Head of caudate nucleus (tissue), 42 donors: ENCODE measurements at places on chromosomes 4 and X.

DNA sequence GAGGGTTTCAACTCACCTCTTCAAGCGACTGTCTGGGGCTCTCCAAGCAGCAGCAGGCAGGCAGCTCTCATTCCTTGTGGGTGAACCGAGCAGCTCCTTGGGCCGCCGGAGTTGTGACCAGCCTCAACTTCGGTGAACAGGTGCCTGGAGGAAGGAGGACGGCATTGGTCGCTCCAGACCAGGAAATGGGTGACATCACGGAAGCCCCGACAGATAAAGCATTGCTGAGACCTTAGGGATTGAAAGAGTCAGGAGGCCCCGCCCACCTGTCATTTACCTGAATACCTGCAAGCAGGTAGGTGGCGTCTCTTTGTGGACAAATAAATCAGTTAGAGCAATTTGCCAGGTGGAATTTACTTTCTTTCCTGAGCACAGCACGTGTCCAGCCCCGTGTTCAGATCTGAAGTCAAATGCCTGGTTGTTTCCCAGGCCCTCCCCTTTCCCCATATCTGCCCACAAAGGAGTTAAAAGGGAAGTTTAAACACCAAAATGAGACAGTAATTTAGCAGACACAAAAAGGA, at the start of gene LNX1:
LNX1 (minus strand) TSS at position 115 of the 521 bp plus-strand sequence. CDS start 17,484 bp downstream, outside the sequence.
- no peak for DNase-seq

DNA sequence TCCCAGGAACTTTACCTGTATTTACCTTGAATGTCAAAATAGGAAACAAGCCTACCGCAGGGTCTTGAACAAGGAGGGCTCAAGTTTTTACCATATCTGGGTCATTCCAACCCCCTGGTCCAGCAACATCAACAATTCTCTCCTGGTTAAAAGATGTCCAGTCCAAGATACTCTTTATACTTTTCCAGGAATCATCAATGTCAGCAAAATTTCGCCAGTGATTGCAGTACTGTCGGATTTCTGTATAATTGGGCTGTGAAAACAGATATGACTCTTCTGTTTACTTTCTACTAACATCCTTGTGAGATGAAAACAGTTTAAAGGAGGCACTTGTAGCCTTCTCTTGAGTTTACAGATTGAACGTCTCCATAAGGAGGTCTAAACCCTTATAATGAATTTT, 7.9 kb downstream of the RPL36A start:
- DNase-seq: no peak

DNA sequence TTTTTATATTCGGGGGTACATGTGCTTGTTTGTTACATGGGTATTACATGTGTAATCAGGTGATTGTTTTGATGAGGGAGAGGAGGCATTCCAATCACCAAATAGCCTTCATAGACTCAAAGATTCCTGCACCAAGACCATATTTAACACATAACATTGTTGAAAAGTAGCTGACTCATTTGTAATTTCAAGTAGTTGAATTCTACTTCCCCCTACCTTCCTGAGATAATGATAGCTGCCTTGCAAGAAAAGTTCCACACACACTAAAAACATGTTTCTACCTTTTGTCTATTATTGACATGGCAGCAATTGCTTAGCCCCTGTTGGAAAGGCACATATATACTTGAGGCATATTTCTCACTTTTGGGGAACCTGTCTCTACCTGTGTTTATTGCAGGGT, 16.1 kb downstream of the PGAM4 start:
- no peak for DNase-seq

DNA sequence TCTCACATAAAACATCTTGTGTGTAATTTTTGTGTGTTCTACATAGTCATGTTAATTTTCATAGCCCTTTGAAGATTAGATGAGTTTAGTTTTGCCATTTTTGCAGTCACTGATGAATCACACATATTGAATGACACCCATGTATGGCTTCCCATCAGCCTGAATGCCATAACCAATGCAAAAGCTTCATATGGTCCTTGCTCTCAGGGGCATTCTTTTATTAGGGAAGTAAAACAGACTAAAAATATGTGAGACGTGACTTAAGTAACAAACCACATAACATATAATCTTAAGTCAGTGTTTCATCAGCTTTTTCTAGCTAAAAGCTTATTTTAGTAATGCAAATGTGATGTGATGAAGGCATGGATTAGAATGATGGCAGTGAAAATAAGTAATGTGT, 8.2 kb downstream of the SLC25A4 start:
- no peak for DNase-seq

GRCh38 chr4:24855741-24856140, 57.1 kb downstream of the CCDC149 start:
- no peak for DNase-seq

DNA sequence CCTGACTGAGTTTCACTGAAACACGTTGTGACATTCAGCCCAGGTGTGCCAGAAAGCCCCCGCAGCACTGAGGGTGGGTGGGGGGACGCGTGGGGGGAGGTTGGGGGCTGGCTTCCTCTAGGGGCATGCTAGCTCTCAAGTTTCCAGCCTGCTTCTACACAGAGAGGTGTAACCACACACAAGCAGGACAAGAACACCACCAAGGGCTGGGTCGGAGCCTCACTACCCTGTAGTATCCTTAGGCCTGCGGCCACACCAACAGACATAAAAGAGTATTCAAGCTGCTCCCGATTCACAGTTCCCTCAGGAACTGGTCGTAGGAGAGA, 1.8 kb downstream of the USP46 start:
- no peak for DNase-seq

DNA sequence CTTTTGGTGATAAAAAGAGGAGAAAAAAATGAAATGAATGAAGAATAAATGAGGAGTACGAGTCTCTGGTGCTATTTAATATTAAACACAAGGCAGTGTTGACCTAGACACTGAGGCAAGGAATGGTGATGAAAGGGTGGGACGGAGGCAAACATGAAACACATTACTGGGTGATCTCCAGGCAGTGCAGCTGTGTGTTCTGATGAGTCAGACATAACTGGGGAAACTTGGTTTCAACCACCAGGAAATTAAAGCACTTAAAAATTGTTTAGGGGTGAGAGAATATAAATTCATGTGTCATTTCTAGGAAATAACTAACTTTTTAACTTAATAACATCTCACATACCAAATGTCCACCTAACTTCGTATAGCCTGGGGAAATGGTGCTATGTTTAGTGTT, 19.7 kb upstream of the CXCL6 start:
- DNase-seq: no peak

- no peak for DNase-seq
These were observed 2.2 kb downstream of the NKX6-1 start for GRCh38 chr4:84496706-84497503.

DNA sequence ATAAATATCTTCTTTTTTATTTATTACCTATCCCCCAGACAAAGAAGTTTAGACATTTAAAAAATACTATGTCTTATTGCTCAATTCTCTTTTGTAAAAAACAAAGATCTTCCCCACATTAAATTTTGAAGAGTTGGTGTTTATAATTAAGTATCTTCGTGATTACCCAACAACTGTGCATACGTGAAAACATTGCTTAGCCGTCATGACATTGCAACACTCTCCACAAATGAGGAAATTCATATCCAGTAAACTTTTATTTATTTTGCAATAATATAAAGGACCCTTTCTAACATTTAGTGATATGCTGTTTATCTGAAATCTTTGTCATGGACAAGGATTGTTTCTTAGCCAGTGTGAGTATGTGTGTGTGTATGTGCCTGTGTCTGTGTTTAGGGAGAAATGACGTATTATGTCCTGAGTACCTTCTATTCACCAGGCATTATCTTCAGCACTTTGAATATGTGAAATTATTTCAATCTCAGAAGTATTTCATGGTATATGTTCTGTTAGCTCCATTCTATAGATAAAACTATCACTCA, 26.1 kb upstream of the EREG start:
- no peak for DNase-seq

GRCh38 chrX:45830343-45830742, 629.7 kb upstream of the DIPK2B start:
- no peak for DNase-seq

DNA sequence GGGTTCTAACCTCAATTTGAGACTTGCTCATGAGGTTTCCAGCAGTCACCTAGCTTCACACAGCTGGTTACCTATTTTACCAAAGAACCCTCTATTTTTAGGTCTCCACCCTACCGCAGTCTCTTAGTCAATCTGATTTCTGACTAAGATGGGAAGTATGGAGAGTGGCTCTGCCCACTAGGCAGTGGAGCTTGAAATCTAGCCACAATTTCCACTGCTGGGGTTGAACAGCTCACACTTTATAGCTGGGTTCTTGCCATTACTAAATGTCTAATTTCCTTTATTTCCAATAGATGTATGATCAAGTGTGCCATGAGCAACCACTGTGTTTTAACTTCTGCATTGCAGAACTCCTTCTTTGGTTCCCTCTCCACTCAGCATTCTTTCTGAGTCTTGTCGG, 43.1 kb downstream of the GASK1B start:
- DNase-seq: no peak

- no peak for DNase-seq
These were observed 10.6 kb upstream of the RBPJ start for GRCh38 chr4:26310264-26310663.

DNA sequence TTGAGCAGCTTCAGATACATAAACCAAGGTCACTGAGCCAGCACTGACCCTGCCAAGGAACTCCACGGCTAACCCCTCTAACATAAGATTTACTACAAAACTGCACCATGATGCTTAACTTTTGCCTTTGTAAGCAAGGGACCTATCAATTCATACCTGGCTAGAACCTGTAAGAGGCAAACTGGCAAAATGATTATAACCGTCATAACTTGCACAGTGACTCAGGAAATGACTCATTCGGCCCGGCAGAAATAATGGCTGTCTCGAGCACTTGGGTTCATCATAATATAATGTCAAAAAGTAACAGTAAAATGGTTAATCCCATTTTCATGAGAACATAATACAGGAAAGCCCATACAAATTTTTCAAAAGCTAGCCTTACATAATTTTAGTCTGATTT, 17.2 kb downstream of the RASGEF1B start:
- DNase-seq: no peak

DNA sequence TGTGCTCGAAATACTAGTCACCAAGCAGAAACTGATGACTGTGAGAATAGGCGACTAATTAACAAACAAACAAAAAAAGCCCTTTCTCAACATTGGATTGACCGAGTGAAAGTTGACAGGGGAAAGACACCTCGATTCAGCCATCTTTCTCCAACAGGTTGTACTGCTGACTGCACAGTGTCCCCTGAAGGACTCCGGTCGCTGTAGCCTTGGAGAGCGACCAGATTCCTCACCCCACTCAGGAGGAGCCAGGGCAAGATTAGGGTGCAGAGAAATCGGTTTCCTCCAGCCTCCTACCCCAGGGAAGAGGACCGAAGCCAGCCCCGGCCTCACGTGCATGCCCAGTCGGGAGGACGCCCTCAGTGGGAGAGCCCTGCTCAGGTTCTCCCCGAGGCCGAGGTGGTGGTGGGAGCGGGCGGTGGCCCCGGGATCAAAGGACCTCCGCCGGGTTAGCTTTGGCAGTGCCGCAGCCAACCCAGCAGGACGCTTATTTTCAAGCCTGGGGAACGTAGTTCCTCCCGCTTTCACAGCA, 1.1 kb upstream of the RAP1GDS1 start:
- DNase-seq: no peak

DNA sequence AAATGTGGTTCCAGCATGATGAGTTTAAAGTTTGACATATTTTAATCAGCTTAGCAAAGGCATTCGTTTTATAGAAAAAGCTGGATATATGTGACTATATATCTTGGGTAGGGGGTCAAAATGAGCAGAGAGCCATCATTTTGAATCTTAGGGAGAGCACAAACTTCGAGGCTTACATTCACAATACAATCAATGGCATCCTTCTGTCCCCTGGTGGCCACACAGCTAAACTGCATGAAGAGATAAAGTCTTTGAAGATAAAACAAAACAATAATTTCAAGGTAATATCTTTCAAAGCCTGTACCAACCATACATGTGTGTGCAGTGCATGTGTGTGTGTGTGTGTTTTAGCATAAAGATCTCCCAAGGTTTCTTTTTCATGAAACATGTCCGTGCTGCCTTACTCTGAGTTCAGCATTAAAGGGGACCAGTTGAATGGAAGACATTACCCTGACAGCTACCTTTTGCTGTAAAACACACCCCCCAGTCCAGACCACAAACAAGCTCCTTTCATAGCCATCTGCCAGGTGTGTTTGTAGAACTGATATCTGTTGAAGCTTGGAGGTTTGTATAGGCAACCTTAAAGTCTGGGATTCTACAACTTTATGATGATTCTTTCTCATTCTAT, 22.0 kb downstream of the DYNLT3 start:
- DNase-seq: peak; percentile 17

- DNase-seq: no peak
These were observed 282.1 kb upstream of the EMCN start for GRCh38 chr4:100799761-100800539.

DNA sequence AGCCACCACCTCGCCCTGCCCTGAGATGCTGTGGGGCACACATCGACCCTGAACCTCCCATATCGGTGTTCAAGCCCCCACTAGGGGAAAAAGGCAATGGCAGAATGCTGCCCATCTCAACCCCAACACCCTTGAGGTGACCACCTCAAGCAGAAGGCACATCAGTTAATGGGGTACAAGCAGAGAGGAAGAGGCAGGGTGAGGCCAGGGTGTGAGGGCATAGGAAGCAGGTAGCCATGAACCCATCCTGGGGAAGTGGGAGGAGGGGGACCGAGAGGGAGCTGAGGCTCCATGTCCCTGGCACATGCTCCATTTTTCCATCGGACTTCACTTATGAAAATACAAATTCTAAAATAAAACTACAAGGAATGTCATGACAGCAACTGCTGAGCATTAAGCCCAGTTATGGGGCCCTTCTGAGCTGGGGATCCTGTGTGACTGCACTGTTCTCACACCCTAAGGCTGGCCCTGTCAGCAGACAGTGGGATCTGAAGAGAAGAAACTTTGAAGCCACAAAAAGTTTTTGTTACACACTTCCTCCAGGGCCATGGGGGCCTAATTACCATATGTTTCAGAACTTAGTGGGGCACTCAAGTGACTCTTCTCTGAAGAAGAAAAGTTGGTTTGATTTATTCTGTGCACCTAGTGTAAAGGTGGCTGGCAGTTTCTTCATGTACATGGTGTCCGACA, 68.2 kb upstream of the FAM241A start:
- no peak for DNase-seq

DNA sequence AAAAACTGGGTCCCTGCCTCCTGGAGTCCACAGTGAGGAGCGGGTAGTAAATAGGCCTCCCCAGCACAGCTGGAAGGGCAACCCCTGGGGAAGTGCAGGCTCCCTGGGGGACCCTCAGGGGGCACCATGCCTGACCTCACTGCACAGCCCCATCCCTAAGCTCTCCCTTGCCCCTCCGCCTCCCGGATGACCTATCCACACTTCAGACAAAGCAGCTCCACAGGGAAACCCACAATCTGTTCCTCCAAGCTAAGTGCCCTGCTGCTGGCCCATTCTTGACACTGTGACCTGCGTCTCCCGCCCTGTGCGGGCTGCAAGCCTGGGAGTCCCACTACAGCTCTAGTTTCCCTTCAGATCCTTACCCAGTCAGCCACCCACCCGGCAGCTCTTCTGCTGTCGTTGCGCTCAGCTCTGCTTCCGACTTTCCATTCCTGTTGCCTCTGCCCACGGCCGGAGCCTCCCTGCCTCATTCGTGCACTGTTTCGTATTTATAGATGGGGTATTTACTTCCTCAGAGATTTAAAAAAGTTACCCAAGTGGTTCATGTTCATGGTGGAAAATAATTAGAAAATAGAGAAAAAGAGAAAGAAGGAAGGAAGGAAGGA, 47.0 kb upstream of the STOX2 start:
- peak; percentile 58 for DNase-seq
